ENCODE measurements at places on chromosomes 3 and 15. TPM values are rescaled to one million over a fixed set of nuclear protein-coding genes. Genes with fewer than 3 reads are reported as not detected.

DNA sequence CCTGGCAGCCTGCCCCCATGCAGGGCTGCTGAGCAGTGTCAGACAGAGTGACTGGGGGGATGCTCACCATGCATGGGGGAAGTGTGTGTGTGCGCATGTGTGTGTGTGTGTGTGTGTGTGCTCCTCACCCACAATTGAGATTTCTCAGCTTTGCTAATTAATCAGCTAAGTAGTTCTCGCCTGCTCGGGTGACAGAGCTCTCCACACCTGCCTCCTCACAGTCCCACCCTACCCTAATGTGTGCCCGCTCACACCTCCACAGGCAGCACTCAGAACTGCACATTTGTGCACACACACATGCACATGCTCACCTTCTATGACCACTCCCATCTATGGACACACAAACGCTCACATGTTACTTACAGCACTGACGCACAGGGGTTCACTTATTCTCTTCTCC lies 37.3 kb downstream of the CACNA2D2 start:
- DNase-seq: no peak

- no peak for DNase-seq
These were observed 8.9 kb upstream of the BUB1B start for GRCh38 chr15:40151991-40152390.

DNA sequence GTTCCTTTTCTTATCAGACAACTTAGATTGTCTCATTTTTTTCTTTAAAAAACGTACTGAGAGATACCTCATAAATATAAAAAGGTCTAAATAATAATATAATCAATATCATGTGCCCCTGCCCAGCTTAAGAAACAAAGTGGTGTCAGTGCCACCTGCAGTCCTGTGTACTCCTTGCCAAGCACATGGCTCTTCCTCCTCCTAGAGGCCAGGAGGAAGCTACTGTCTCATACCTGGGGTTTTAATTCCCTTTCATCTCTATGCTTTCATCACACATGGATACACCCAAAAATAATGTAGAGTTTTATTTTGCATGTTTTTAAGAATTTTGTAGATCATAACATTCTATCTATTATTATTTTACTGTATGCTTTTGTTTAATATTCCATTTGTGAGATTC lies 98.6 kb upstream of the C15orf61 start:
- no peak for DNase-seq

TP63 gene
- polyA plus RNA-seq: 111 TPM

- no peak for DNase-seq
These were observed 3.3 kb downstream of the WNT7A start for GRCh38 chr3:13876451-13877100.

- peak; percentile 1 for DNase-seq
These were observed 30.6 kb downstream of the SLC49A4 start for GRCh38 chr3:122825460-122825859.

DNA sequence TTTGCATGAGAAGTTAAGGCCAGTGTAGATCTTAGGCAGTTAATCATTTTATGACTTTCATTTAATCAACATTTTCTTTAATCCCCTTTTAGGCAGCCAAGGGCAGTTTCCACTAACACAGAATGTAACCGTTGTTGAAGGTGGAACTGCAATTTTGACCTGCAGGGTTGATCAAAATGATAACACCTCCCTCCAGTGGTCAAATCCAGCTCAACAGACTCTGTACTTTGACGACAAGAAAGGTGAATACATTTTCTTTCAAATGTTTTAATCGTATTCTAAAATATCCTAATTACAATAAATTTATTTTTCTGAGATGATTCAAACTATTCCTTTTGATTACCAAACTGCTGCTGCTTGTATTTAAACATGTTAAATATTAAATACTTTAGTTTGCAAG lies 843.2 kb downstream of the CADM2 start:
- no peak for DNase-seq

GPR15 gene
- polyA plus RNA-seq: not detected

DNA sequence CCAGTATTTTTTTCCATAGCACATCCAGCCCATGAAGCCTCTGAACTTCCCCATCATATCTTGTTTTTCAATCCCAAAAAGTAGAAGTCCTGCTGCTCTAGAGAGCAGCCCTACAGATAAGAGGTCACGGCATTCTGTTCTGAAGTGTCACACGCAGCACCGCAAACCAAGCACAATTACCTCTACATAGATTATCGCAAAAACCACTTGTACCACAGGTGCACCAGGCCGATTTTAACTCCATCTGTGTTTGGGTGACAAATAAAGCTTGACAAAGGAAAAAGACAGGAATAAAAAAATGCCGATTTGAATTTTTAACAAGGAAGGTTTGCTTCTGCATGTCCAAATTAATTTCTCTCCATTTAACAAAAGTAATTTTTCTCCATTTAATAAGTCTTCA lies 113.7 kb downstream of the MYO5A start:
- no peak for DNase-seq

DNA sequence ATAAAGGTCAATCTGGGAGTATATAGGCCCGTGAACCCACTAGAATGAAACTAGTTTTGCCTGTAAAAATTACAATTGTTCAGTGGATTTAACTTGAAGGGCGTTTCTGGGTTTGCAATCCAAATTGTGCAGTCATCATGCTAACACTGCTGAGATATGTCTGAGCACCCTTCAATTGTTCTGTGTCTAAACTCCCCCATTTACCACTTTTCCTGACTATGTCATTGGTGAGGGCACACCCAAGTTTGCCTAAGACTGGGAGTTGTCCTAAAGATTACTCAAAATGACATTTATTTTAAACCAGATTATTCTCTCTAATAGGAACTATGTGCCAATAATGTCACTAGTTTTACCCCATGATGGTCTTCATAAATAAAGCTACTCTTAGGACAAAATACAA lies 54.6 kb downstream of the EMC4 start:
- no peak for DNase-seq

- DNase-seq: no peak
These were observed 72.7 kb upstream of the FLNB start for GRCh38 chr3:57935539-57935938.

GRCh38 chr3:39917065-39917773 lies 107.8 kb downstream of the MYRIP start:
- DNase-seq: no peak

GRCh38 chr3:155385896-155386625 lies 92.6 kb upstream of the STRIT1 start:
- no peak for DNase-seq

DNA sequence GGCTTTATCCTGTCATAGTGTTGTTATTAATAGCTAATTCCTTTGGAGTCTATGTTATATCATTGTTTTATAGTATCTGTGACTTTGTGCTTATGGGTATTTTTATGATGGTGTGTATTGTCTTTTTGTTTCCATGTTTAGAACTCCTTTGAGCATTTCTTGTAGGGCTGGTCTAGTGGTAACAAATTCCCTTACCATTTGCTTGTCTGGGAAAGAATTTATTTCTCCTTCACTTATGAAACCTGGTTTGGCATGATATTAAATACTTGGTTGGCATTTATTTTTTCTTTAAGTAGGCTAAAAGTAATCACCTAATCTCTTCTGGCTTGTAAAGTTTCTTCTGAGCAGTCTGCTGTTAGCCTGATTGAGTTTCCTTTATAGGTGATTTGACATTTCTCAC lies 47.7 kb upstream of the ROBO1 start:
- no peak for DNase-seq

- DNase-seq: no peak
These were observed 12.1 kb upstream of the POLG start for GRCh38 chr15:89346516-89347231.

FOXB1 gene
- not detected for polyA plus RNA-seq

DNA sequence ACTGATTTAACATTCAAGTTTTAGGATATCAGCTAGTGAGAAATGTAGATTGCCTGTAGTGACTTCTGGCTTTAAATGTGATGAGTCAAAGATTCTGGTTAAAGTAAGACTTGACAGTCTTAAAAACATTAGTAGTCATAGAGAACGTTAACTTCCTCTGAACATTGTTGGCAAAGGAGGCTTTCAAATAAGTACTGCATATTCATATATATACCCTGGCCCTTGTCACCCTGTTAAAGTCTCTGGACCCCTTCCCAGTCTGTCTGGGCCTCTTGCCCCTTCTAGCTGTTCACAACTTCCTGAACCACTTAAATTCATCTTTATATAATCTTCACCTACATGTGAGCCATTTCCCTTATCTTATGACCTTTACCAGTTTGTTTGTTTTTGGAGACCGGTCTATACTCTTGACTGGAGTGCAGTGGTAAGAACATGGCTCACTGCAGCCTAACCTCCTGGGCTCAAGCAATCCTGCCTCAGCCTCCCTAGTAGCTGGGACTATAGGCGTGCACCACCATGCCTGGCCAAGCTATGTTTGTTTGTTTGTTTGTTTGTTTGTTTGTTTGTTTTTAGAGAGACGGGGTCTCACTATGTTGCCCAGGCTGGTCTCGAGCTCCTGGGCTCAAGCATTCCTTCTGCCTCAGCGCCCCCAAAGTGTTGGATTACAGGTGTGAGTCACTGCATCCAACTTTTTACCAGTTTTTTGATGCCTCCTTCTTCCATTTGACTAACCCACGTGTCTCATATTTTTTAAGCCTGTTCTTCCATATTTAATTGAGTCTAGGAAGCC lies 64.4 kb upstream of the CRTC3 start:
- DNase-seq: no peak

Measured in muscle of arm (tissue), 14 donors.